NCI-H1694 (cell line): ENCODE measurements at places on chromosomes 11 and 22.

GRCh38 chr22:44661070-44661469 lies 40.9 kb upstream of the PRR5 start:
- DNase-seq: no peak

GRCh38 chr22:29184849-29185490 lies 20.7 kb upstream of the EMID1 start:
- DNase-seq: no peak

DNA sequence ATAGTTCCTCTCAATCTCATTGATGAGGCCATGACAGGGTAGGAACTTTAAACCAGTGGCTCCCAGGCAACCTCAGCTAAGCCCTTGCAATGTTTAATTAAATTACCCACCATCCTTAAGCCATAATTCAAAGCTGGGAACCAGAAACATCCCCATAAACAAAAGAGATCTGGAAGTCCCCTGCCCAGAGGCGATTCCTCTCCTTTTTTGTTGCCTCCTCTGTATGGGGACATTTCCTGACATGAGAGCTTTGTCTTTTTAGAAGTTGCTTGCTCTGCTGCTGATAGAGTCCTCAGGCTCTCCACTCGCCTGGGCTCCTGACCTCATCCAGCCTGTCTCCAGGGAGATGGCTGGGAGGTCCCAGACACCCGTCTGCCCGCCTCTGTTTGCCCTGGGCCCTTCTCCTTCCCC lies 3.2 kb downstream of the DTX4 start:
- no peak for DNase-seq

DNA sequence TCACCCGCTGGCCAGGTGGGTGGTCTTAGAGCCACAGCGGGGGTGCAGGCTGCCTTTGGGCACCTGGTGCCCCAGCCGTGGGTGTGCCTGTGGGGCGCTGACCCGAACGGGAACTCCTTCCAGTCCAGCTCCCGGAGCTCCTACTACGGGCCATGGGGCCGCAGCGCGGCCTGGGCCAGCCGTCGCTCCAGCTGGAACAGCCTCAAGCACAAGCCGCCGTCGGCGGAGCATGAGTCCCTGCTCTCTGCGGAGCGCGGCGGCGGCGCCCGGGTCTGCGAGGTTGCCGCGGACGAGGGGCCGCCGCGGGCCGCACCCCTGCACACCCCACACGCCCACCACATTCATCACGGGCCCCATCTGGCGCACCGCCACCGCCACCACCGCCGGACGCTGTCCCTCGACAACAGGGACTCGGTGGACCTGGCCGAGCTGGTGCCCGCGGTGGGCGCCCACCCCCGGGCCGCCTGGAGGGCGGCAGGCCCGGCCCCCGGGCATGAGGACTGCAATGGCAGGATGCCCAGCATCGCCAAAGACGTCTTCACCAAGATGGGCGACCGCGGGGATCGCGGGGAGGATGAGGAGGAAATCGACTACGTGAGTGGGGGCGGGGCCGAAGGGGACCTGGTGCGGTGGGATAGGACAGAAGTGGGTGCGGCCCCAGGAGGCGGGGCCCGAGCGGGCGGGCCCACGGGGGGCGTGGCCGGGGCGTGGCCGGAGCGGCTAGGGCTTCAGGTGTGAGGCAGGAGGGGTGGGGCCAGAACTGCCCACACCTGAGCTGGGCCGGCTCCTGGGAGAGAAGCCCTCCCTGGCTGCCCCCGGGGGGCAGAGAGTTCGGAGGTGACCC lies 91.5 kb downstream of the CACNA1I start:
- DNase-seq: no peak

GRCh38 chr22:33812360-33812977 lies 107.8 kb downstream of the LARGE1 start:
- DNase-seq: no peak

DNA sequence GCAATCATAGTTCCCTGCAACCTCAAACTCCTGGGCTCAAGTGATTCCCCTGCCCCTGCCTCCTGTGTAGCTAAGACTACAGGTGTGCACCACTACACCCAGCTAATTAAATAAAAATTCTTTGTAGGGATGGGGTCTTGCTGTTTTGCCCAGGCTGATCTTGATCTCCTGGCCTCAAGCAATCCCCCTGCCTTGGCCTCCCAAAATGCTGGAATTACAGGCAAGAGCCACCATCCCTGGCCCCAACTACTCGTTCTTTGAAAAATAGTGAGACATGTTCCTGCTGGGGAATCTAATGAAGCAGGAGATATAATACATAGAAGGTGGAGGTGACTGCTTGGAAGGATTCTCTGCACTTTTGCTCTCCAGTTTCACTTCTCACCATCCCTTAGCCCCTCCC lies 40.1 kb upstream of the RFPL3 start:
- DNase-seq: no peak

GRCh38 chr22:45196926-45197605 lies 33.3 kb downstream of the NUP50 start:
- no peak for DNase-seq

DNA sequence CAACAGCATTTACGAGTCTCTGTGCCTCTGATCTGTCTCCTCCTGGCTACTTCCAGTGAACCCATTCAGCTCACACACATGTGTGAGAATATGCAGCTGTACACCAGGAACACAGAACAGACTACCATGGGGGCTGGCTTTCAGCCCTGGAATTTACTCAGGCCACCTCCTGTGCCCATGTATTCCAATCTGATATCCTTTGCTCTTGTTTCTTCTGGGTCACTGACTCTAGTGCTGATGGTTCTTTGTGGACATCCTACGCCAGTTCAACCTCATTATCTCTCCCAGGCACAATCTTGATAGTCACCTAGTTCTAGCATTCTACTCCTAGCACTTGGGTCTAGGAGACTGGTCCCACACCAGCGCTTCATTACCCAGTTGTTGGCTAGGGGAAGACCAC lies 23.0 kb upstream of the ZC3H12C start:
- no peak for DNase-seq

GRCh38 chr11:26578998-26579661 lies 7.1 kb upstream of the MUC15 start:
- DNase-seq: no peak

DNA sequence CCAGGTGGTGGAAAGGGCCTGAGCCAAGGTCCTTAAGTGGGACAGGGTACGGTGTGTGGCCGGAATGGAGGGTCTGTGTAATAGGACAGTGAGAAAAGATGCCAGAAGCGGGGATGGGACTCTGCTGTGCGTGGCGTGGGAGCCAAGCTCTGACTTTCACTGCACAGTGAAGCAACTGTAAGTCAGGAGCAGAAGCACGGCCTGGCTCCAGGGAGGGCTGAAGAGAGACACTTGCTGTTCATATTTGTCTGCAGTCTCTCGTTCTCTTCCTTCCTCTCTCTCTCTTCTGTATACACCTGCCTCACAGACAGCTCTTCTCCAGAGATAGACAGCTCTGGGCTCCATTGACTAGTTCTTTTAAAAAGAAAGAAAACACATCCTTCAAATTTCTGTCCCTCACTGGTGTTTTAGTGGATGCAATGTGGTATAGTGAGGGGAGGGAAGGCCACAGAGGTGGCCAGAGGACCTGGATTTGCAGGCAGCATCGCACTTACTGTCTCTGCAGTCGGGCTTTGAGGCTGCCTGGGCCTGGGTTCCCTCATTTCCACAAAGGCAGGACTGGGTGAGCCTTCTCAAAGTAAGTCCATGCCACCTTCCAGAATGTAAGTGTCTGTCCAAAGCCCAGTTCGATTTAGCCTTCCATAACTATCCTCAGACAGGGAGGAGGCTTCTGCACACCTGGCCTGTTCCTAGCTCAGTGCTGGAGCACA lies 2.1 kb downstream of the IL17RA start:
- no peak for DNase-seq

GRCh38 chr11:62622476-62623089 lies 797 bp upstream of the B3GAT3 start:
- DNase-seq: no peak

GRCh38 chr11:92703449-92703830 lies 266.0 kb upstream of the MTNR1B start:
- DNase-seq: no peak

GRCh38 chr11:7600205-7600775 lies 73.0 kb downstream of the CYB5R2 start:
- no peak for DNase-seq

- no peak for DNase-seq
Observed at GRCh38 chr11:101618709-101619108, 34.9 kb upstream of the TRPC6 start.

GRCh38 chr11:124110201-124110600 lies 5.0 kb upstream of the VWA5A start:
- DNase-seq: no peak

DNA sequence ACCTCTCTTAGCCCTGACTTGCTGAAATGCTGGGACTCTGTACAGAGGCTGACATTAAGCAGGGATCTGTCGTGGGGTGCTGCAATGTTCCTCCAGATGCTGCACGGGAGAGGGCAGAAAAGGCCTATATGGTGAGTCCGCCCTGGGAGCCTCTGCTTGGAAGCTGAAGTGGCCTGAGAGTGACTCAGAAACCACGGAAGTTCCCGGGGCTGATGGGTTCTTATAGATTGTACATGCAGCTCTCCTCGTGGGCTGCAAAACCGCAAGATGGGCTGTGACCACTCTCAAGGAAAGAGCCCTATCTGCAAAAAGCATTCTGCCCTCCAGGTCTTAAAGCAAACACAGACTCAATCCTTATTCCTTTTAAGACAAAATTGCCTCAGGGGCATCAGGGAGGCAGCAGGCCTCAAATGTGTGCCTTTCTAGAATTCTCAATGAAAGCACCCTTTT lies 5.8 kb upstream of the SLC43A3 start:
- DNase-seq: no peak

DNA sequence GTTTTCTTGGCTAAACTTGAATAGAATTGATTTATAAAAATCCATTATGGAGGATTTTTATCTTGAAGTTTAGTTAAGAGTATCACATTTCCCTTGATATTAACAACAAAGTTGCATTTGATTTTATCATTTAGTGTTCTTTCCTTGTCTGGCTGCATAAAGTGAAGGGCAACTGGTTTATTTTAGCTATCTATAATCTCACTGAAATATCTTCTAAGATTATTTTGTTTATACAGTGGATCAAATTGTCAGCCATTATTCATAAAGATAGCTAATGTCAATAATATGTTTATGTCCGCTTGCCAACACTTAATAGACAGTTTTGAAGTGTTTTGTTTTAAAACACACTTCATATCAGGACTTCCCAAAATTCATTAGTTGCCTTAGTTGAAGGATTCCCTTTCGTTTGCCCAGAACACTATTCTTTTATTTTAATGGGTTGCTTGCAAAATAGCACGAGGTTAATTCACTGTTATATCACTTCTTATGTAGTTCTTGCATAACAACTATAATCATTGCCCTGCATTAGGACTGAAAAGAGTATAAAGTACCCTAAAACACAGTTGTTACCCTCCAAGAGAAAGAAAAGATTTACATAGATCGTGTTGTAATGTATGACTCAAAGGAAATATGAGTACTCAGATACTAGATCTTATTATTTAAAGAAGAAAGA lies 73.0 kb downstream of the MSANTD4 start:
- no peak for DNase-seq

DNA sequence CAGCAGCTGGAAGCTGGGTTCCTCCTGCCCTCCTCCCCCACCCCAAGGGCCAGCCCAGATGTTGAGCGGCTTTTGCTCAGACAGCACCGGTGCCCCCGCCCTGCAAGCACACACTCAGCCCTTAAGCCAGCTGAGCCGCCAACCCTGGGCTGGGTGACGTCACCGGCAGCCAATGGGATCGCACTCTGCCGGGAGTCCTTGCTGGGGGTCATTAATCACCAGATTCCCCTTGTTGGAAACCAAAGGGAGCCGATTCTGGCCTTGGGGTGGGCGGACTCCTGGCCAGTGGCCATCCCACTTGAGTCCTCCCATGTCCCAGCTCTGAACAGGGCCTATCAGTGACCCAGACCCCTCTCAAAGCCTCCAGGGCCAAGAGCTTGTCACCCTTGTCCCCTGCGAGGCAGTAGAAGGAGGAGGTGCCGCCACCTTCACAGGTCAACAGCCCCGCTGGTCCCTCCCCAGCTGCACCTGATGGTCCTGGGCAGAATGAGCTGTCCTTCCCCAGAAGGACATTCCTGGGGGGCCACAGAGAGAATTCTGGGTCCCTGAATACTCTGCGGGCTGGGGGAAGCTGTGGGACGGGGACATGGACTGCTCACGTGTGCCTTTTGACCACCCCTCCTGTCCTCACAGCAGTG lies 7.4 kb downstream of the DUSP8 start:
- DNase-seq: peak; percentile 31

DNA sequence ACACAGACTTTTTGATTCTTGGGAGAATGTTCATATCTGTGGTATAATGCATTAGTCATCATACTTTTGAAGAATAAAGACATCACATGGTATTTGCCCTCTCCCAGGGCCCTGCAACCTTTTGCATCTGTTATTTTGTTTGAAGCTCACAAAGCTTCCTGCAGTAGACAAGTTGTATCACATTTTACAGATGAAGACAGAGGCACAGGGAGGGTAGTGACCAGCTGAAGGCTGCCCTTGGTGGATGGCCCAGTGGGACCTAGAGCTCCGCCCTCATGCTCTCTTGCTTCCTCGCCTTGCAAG lies 66.4 kb downstream of the UBASH3B start:
- DNase-seq: no peak

DNA sequence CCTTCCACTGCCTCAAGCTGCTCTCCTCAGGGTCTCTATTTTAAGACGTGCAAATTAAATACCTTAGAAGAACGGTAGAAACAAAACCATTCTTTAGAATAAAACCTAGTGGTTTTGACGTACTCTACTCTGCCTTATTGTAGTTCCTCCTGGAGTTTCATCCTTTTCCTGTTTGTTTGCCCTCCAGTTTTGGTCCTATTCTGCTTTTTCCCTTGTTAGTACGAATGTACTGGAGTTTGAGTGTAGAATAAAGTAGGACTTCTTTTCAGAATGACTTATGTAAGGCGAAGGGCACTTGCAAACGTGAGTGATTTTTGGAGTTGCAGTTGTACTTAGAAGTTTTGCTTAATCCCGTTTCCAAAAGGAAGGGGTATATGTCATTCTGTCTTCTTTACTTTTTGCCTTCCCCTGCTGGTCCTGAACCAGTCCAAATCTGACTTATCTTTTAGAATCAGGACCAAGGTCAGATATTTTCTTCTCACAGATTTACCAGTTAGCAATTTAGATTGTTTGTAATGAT lies 1.4 kb downstream of the SIK2 start:
- DNase-seq: no peak
